ENCODE measurements at places on chromosomes 12 and 14.

GRCh38 chr12:79522257-79522988 lies 168.3 kb downstream of the PAWR start:
- H3K27ac ChIP-seq: peak overlapping the region; percentile 18
- DNase-seq: peak; percentile 64
- no peaks in the 10 kb centered on the region for H3K36me3 ChIP-seq
- peaks cover 15% of the 10 kb centered on the region for H3K4me1 ChIP-seq

DNA sequence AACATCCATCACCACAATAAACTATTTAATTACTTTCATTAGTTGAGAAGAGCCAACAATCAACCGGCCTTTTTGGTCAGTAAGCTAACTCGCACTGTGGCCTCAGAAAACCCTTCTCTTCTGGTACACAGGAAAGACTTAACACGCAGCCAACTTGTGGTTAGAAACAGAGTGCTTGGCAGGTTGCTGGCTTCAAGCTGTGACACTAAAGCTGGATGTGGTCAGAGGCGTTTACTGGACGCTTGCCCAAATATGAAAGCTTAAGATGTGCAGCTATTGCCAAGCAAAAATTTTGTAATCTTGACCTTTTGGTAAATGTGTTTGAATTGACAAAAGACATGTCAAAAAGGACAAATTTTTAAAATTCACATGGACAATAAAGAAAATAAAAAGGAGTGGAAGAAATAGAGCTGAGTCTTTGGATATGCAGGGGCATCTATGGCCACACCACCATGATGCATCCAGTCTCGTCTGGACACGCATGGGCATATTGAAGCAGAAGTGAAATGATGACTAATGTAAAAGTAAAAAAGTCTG lies 2.6 kb upstream of the KLRK1 start:
- H3K4me3 ChIP-seq: no peak overlapping the region
- DNase-seq: peak; percentile 90
- H3K4me1 ChIP-seq: peaks cover 5% of the 10 kb centered on the region
- no peaks in the 10 kb centered on the region for H3K36me3 ChIP-seq
- no peaks in the 10 kb centered on the region for H3K27me3 ChIP-seq

- H3K27ac ChIP-seq: no peak overlapping the region
- DNase-seq: no peak
- H3K4me3 ChIP-seq: no peak overlapping the region
- peaks cover 20% of the 10 kb centered on the region for H3K4me1 ChIP-seq
- H3K27me3 ChIP-seq: no peaks in the 10 kb centered on the region
Observed at GRCh38 chr12:124778411-124778810, 85.3 kb downstream of the SCARB1 start.

- peaks cover 22% of the 10 kb centered on the region for H3K4me1 ChIP-seq
- DNase-seq: no peak
- no peak overlapping the region for H3K4me3 ChIP-seq
- no peaks in the 10 kb centered on the region for H3K36me3 ChIP-seq
- H3K27me3 ChIP-seq: no peaks in the 10 kb centered on the region
- H3K27ac ChIP-seq: no peak overlapping the region
Observed at GRCh38 chr14:57388067-57388466, 2.3 kb upstream of the NAA30 start.

DNA sequence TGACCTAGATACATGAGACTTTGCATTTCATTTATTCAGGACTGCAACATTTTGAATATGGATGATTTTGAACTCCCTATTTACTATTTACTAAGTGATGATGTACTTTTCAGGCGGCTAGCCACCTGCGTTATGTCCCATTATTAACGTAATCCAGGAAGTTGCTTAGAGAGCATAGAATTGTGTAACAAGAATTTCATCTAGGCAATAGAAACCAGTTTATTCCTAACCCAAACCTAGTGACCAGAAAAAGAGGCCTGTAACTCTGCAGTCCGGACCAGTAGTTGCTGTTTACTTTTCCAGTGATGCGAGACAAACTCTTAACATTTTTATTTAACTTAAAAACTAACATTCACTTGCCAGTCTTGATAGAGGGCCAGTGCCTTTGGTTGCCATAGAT lies 12.3 kb downstream of the NUDT4 start:
- H3K36me3 ChIP-seq: peaks cover 6% of the 10 kb centered on the region
- DNase-seq: no peak
- H3K4me1 ChIP-seq: peaks cover 20% of the 10 kb centered on the region
- H3K27me3 ChIP-seq: no peaks in the 10 kb centered on the region
- no peak overlapping the region for H3K4me3 ChIP-seq

DNA sequence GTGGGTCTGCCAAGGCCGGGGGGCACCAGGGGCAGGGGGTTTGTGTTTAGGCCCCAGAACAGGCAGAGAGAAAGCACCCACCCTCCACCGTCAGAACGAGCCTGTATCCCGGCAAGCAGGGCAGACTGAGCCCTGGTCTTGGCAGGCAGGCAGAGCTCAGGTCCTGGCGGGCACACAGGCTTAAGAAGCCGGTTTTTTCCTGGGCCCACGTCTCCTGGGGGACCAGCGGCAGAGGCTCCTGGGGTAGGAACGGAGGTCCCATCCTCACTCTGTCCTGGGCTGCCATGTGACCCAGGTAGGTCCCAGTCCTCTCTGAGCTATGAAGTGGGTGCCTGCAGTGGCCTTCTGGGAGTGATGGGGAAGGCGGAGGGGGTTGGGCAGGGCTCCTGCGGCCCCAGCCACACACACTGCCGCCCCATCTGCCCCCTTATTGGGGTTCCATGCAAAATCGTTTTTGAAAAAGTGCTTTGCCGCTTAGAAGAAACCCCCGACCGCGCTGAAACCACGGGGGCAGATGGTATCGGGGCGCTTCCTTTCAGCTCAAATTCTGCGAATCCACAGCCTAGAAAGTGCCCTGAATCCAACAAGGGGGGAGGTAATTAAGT lies 24.2 kb downstream of the SH2B3 start:
- H3K27ac ChIP-seq: no peak overlapping the region
- peaks cover 3% of the 10 kb centered on the region for H3K36me3 ChIP-seq
- DNase-seq: no peak
- H3K27me3 ChIP-seq: no peaks in the 10 kb centered on the region
- no peak overlapping the region for H3K4me3 ChIP-seq
- H3K4me1 ChIP-seq: peaks cover 55% of the 10 kb centered on the region

DNA sequence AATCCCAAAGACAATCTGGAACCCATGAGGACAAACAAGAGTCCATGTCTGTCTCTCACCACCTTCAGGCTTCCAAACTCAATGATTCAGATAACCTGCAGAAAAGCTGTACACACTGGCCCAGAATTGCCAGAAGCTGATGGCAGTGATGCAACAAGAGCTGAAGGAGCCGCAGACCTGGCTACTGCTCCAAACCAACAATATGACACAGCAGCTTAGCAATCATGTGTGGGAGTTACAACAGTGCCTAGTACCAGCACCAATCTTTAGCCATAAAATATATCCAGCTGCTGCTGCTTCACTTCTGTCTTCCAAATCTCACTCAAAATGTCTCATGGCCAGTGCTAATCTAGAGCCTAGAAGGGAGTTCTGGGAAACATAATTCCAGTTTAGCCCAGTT lies 22.0 kb downstream of the RPS6KA5 start:
- DNase-seq: peak; percentile 63
- H3K36me3 ChIP-seq: no peaks in the 10 kb centered on the region
- H3K27ac ChIP-seq: no peak overlapping the region
- no peak overlapping the region for H3K4me3 ChIP-seq
- no peaks in the 10 kb centered on the region for H3K4me1 ChIP-seq

DNA sequence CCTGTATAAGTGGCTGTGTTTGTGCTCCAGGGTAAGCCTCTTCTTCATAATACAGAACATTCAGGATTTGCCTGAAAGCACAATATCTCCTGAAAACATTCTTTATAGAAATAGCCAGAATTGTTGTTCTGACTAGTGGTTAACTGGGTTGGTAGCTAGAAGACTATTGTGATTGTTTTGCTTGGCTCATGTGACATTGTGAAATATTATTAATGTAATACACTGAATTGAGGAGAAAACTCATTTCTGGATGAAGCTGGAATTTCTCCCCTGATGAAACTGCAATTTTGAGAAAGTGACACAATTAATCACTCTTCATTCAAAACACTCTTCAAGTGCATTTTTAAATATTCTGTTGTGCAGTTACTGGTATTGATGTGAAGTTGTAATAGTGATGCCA lies 172.3 kb upstream of the PTPRQ start:
- H3K4me1 ChIP-seq: peaks cover 16% of the 10 kb centered on the region
- no peak overlapping the region for H3K27ac ChIP-seq
- DNase-seq: no peak
- no peaks in the 10 kb centered on the region for H3K36me3 ChIP-seq
- H3K4me3 ChIP-seq: no peak overlapping the region

DNA sequence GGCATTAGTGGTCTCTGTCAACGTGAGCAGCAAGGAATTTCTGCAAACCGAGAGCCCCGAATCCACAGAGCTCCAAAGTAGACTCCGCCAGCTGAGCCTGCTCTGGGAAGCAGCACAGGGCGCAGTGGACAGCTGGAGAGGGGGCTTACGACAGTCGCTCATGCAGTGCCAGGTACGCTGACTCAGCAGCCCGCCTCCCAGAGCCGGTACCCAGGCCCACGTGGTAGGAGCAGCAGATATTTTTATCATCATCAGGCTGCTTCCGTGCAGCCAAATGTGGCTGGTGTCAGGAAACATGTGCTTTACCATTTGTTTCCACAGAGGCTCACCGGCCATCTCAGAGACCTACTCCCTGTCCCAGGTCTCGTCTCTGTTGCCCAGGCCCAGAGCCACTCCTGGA lies 73.7 kb downstream of the ESR2 start:
- H3K27me3 ChIP-seq: no peaks in the 10 kb centered on the region
- no peaks in the 10 kb centered on the region for H3K4me1 ChIP-seq
- peaks cover 2% of the 10 kb centered on the region for H3K36me3 ChIP-seq
- H3K27ac ChIP-seq: no peak overlapping the region
- DNase-seq: no peak
- no peak overlapping the region for H3K4me3 ChIP-seq

GRCh38 chr14:90491911-90492531 lies 95.2 kb downstream of the CALM1 start:
- peaks cover 15% of the 10 kb centered on the region for H3K4me1 ChIP-seq
- H3K27ac ChIP-seq: no peak overlapping the region
- DNase-seq: peak; percentile 20
- no peak overlapping the region for H3K4me3 ChIP-seq
- no peaks in the 10 kb centered on the region for H3K27me3 ChIP-seq
- H3K36me3 ChIP-seq: no peaks in the 10 kb centered on the region

- H3K27me3 ChIP-seq: no peaks in the 10 kb centered on the region
- H3K4me3 ChIP-seq: no peak overlapping the region
- peak; percentile 1 for DNase-seq
- H3K36me3 ChIP-seq: no peaks in the 10 kb centered on the region
- no peak overlapping the region for H3K27ac ChIP-seq
Observed at GRCh38 chr12:77835969-77836368, 5.3 kb downstream of the NAV3 start.

- no peak overlapping the region for H3K4me3 ChIP-seq
- DNase-seq: no peak
- H3K27me3 ChIP-seq: no peaks in the 10 kb centered on the region
- H3K36me3 ChIP-seq: peaks cover 35% of the 10 kb centered on the region
Observed at GRCh38 chr12:92779902-92780301, 77.1 kb downstream of the PLEKHG7 start.

- DNase-seq: no peak
- H3K27me3 ChIP-seq: no peaks in the 10 kb centered on the region
- H3K4me3 ChIP-seq: no peak overlapping the region
Observed at GRCh38 chr14:26987744-26988363, 390.0 kb upstream of the NOVA1 start.

DNA sequence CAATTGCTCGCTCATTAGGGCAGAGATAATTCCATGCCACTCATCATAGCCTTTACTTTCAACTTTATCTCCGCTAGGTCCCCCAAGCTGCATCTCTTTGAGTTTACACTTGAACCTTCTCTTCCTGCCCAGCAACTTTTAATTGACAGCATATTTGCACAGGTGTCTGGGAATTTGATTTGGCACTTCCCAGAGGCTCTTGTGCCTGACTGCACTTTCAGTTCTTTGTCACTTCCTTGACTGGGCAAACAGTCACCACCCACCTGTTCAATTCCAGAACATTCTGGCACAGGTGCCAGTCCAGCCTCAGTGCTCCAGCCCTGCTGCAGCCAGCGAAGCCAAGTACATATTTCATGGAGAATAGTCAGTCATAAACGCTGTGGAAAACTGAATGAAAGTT lies 110.1 kb upstream of the LRIG3 start:
- H3K36me3 ChIP-seq: no peaks in the 10 kb centered on the region
- no peaks in the 10 kb centered on the region for H3K27me3 ChIP-seq
- H3K27ac ChIP-seq: no peak overlapping the region
- no peak for DNase-seq
- no peaks in the 10 kb centered on the region for H3K4me1 ChIP-seq

GRCh38 chr12:102806110-102806509 lies 110.9 kb downstream of the PAH start:
- H3K4me1 ChIP-seq: no peaks in the 10 kb centered on the region
- no peak overlapping the region for H3K4me3 ChIP-seq
- H3K27me3 ChIP-seq: no peaks in the 10 kb centered on the region

- H3K4me3 ChIP-seq: no peak overlapping the region
- no peaks in the 10 kb centered on the region for H3K36me3 ChIP-seq
- no peaks in the 10 kb centered on the region for H3K27me3 ChIP-seq
- peaks cover 4% of the 10 kb centered on the region for H3K4me1 ChIP-seq
- peak; percentile 27 for DNase-seq
Observed at GRCh38 chr14:65277027-65277426, 135.5 kb upstream of the FUT8 start.

- H3K36me3 ChIP-seq: no peaks in the 10 kb centered on the region
- DNase-seq: no peak
Observed at GRCh38 chr12:70826156-70826555, 94.4 kb downstream of the PTPRR start.

DNA sequence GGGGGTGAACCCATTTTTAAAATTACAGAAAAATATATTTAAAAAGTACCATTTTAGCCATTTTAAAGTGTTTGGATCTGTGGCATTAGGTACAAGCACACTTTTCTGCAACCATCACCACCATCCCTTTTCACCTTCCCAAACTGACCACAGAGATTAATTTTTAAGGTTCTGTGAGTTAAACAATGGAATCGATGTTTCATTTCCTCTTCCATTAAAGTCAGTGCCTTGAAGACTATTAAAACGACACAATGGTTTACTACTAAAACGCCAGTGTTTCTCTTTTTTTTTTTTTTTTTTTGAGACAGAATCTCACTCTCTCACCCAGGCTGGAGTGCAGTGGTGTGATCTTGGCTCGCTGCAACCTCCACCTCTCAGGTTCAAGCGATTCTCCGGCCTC lies 78.1 kb upstream of the GPR68 start:
- no peak overlapping the region for H3K27ac ChIP-seq
- no peaks in the 10 kb centered on the region for H3K36me3 ChIP-seq
- peaks cover 2% of the 10 kb centered on the region for H3K27me3 ChIP-seq
- no peak for DNase-seq
- H3K4me3 ChIP-seq: no peak overlapping the region

- no peak overlapping the region for H3K27ac ChIP-seq
- H3K4me3 ChIP-seq: no peak overlapping the region
- H3K4me1 ChIP-seq: no peaks in the 10 kb centered on the region
- H3K36me3 ChIP-seq: no peaks in the 10 kb centered on the region
- no peak for DNase-seq
Observed at GRCh38 chr14:95816539-95816938, 60.1 kb upstream of the TUNAR start.

DNA sequence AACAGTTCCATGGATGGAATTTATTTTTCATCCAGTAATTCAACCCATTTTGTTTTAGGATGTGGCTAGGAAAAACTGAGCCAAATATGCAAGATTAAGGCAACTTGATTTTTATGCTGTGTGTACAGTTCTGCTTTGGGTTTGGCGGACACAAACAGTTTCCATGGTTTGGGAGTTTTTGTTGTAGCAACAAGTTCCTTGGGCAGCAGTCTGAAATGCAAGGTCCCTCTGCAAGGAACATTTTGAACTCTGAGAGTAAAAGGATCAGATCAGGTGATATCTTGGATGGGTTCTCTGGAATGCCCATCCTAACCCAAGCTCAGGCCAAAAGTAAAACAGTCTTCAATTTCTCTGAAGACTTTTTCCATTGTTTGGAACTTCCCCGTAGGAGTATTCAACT lies 161.2 kb downstream of the TMX1 start:
- no peak overlapping the region for H3K27ac ChIP-seq
- peaks cover 23% of the 10 kb centered on the region for H3K4me1 ChIP-seq
- H3K4me3 ChIP-seq: no peak overlapping the region
- peak; percentile 27 for DNase-seq
